NCI-H2171 (cell line): ENCODE measurements at places on chromosomes 6 and 20.

DNA sequence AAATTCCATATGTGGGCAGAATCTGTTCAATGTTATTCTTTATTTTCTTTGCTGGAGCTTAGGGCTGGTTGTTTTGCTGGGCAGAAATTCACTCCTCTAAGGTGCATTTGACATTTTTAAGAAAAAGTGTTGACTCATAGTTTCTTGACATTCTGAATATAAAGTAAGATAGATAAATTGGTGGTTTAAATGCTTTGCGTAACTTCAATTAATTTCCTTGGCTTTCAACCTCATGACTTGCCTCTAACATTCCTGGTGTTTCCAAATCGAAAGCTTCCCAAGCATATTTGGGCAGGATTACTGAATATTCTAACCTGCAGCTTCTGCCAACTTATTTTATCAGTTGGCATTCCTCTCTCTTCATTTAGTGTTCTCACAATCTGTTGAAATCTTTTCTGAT, 718.7 kb upstream of the ADGRB3 start:
- DNase-seq = no peak

DNA sequence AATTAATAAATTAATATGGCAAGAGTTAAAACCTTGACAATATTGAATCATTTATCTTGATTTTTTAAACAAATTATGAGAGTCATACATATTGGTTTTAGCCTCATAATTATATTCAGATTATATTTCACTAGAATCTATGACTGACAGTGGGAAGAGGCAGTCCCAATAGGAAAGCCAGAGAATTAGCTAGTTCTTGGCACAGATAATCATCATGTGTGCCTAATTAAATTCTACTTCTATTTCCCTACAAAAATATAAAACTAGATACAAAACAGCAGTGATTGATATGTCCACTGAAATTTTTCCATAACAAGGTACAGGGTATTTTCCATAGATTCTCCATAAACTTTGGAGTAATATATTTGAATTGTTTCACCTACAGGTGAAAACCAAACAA, 38.6 kb downstream of the COL9A1 start:
- no peak for DNase-seq

DNA sequence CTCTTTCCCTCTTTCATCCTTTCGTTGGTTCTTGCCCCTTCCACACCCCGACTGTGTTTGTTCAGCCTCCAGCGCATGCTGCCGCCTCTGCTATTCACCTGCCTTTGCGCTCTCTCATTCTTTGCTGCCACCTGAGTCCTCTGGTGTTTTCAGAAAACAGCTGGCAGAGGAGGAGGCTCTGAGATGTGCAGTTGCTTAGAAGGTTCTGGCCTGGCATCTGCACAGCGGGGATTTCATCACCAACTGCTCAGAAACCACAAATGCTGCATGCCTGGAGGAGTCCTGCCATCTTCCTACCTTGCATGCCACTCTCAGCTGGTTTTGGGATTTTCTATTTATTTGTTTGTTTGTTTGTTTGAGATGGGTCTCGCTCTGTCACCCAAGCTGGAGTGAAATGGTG, 39.2 kb upstream of the CLDN20 start:
- DNase-seq = no peak

GRCh38 chr6:29976588-29977424, 34.5 kb downstream of the HLA-A start:
- DNase-seq = peak; percentile 65

GRCh38 chr6:123733180-123733579, 70.5 kb upstream of the NKAIN2 start:
- DNase-seq = no peak

DNA sequence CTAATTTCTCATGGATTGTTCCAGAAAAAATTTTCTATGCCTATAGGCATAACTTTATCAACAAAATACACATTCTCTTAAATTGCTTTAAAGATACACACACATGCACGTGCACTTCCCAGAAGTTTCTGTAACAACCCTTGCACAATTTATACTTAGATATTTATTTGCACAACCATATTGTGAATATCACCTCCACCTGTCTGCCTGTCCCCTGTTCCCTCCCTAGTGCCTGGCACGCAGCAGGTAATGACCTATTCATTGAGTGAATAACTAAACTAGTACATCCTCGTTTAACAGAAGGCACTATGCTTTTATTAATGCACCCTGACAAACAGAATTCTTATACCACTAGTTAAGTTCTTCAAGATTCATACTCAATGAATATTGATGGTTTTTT, 198.9 kb downstream of the BCAS1 start:
- DNase-seq = no peak

DNA sequence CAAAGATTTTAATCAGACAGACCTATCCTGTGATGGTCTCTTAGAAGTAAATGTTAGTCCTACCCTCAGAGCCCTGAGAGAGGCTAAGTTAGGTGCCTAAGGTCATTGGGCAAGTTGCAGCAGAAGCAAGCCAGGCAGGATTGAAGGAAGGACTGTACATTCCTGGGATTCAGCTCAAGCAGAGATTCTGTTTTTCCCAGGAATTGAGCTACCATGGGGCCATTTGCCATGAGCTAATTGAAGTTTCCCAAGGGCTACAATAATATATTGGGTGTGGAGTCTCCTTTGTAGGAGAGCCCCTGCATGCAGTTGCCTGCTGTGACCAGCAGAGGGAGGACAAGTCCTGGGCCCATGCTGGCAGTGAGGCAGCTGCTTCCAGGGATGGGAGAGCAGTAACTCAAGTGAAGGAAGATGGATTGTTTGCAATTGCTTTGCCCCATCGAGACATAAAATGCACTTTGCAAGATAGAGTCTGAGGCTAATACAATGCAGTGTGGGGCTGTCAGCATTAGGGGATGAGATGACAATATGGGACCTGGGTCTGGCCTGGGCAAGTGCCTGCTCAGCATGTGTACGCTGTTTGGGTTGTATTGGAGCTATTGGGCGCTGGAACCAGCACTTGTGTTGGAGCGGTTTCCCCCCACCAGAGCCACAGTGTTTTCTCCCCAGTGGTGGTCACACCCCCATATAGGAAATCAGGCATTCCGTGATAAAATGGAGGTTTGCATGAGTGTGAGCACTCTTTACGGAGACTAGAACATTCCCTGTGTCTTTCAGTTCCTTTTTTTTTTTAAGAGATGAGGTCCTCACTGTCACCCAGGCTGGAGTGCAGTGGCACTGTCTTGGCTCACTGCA, 27.9 kb downstream of the DNMT3B start:
- peak; percentile 74 for DNase-seq

- no peak for DNase-seq
Observed at GRCh38 chr6:97066056-97066455, 141.5 kb downstream of the KLHL32 start.

DNA sequence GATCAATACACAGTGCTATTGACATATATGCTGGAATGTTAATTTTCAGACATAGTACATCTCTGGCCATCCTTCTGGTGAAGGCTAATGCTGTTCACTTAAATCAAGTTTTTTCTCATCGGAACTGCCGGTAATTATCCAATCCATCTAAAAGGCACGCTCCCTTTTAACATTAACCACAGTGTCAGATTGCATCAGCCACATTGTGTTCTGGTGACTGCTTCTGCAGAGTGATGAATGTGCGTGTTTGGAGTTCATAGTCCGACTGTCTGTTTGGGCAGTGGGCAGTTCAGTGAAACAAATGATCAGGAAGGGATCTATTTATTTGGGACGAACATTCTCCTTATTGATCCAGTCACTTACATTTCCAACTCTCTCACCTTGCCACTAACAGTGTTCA, 49.5 kb downstream of the SOBP start:
- DNase-seq = no peak

GRCh38 chr20:61106438-61106837, 145.6 kb upstream of the CDH4 start:
- DNase-seq = no peak

GRCh38 chr6:11526156-11526505, 11.4 kb upstream of the TMEM170B start:
- DNase-seq = no peak

- DNase-seq = no peak
Observed at GRCh38 chr20:41482647-41483552, 116.3 kb upstream of the EMILIN3 start.

- DNase-seq = no peak
Observed at GRCh38 chr6:169365567-169366257, 112.1 kb upstream of the THBS2 start.

DNA sequence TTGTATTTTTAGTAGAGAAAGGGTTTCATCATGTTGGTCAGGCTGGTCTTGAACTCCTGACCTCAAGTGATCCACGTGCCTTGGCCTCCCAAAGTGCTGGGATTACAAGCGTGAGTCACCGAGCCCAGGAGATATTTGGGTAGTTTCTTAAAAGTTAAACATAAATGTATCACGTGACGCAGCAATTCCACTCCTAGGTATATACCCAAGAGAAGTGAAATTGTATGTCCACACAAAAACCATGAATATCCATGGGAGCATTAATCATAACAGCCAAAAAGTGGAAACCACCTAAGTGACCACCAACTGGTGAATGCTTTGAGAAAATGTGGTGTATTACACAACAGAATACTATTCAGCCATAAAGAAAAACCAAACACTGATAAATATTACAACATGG, 164.8 kb downstream of the MRPL14 start:
- DNase-seq = no peak

DNA sequence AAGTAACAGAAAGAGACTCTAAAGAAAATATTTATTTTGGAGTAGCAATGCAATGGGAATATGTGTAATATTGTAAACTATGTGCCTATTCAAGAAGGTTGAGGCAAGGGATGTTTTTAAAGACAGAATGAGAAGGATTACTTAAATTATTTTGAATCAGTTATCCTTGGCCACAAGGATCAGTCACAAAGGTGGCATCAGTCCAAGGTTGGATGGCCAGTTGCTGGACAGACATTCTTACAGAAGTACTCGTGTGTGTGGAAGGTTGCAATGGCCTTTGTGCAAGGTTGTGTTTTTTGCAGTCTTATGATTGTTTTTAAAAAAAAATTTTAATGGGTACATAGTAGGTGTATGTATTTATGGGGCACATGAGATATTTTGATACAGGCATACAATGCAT, 2.0 kb downstream of the QRSL1 start:
- DNase-seq = no peak

DNA sequence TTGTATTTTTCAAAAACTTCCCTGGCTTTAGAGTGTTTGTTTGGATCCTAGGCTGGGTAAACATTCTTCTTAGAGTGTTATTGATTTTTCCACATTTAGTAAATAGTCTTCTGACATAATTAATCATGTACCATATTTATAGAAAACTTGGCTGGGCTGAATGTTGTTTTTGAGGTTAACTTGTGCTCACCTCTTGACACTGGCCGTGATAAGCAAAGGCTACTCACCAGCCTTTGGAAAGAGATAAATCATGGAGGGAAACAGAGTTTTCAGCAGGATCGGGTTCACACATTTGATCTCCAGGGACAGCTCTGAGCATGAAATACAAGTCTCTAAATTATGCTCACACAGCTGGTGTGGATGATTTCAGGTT, 6.2 kb upstream of the CD93 start:
- DNase-seq = no peak

GRCh38 chr6:151275566-151275965, 35.8 kb downstream of the AKAP12 start:
- no peak for DNase-seq

- no peak for DNase-seq
Observed at GRCh38 chr6:143570147-143570853, 58.8 kb upstream of the FUCA2 start.

DNA sequence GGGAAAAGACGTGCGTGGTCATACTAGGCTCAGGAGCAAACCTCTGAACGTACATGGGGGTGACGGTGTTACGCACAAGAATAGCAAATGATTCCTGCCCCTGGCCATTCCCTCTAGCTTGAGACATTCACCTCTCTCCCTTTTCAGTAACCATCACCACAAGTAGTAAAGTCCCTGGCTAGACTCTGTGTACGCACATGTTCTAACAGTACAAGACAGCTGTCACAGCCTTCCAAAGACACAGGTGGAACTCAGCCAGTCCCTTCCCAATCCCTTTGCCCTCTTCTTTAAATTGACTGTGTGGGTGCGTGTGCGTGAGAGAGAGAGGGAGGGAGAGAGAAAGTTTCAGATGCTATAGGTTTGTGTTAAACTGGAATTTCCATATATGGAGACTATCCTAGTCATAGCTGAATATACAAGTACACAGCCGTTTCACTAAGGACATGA, 67.3 kb downstream of the LY86 start:
- no peak for DNase-seq

DNA sequence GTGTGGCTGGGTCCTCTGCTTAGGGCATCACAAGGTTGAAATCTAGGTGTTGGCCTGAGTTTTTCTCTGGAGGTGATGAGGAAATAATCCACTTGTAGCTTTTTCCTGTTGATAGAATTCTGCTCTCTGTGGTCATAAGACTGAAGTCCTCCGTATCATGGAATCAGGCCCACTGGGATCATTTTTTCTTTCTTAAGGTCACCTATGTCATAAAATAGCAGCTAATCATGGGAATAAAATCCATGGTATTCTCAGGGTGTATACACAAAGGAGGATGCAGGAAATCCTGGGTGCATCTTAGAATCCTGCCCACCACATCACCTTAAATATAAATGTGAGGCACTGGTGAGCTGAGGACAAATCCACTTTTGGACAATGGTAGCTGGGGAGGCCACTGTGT, 72.7 kb downstream of the PRDM1 start:
- no peak for DNase-seq

GRCh38 chr20:34165018-34165619, 53.1 kb upstream of the EIF2S2 start:
- no peak for DNase-seq

GRCh38 chr6:127186889-127187288, 68.4 kb downstream of the RSPO3 start:
- peak; percentile 10 for DNase-seq

GRCh38 chr6:150766201-150766997, 99.1 kb upstream of the MTHFD1L start:
- no peak for DNase-seq

DNA sequence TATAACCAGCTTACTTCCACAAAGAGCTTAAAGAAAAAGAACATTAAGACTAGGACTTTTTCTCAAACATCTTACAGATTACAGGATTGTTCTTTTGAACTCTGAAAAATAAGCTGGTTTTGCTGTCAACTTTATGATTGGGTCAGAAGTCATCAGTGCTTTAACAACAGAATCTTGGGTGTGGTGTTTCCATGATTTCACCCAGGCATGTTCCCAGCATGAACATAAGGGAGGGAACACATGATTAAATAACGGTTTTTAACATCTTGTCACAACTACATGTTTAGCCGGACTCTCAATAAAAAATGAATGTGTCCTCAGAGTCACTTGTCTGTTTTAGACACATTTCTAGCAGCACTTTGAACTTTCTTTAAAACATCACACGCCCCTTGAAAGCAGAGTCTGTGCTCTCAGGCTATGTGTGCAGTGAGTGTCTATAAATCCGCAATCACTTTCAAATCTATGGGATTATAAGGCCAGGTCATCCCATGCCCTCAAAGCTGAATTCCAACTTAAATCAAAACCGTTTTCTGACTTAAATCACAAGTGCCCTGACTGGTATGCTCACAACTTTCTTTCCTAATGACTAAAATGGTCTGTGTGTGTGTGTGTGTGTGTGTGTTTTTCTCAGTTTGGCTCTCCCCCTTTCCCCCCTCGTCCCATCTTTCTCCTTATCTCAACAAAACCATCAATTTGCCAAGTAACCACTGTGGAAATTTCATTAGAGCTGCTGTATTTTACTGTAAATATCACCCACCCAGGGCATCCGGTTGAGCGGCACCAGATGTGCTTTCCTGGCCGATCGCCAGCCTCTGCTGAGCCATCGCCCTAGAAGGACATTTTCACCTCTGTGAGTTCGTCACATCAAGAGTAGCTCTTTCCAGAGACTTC, 216.8 kb upstream of the DTNBP1 start:
- peak; percentile 86 for DNase-seq
